ENCODE measurements at places on chromosomes 13 and 19.

DNA sequence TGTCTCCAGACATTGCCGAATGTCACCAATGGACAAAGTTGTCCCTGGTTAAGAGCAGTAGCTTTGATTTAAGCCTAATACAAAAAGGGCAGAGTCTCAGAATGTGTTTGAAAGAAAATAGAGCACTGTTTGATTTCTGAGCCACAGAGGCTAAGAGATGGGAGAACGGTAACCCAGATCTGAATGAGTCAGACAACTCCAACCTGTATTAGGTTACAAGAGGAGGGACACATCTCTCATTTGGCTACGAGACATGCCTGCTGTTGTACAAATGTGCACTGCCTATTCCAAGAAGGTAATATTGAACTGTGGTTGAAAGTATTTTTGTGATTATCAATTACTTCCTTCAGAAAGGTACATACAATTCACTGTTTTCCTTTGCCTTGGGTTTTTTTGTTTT lies 4.9 kb upstream of the HSPH1 start:
- DNase-seq, result no peak

DNA sequence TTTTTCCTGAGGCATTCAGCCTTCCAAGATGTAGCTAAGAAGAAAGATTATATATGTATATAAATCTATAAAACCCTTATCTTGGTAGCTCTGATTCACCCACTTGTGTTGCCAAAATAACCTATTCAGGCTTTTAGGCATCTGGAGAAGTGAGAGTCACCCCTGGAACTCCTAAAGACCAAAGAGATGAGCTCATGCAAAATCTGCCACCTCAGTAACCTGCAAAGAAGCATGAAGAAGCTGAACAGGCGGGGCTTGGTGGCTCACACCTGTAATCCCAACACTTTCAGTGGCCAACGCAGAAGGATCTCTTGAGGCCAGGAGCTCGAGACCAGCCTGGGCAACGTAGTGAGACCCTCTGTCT lies 393.7 kb downstream of the FOXO1 start:
- DNase-seq, result no peak

DNA sequence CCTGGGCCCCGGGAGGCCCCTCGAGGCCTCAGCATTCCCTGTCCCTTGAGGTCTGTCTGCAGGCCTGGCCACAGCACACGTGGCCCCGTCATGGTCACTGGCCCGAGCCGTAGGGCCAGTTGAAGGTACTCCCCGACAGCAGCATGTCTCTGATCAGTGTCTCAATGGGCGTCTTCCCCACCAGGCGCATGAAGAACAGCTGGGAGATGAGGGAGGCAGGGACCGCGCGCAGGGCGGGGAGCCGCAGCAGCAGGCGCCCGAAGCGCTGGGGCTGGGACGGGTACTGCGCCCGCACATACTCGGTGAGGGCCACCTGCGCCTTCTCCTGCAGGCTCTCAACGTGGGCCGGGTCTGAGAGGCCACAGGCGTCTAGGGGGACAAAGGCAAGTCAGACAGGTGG lies 6.2 kb downstream of the OCEL1 start:
- no peak for DNase-seq

DNA sequence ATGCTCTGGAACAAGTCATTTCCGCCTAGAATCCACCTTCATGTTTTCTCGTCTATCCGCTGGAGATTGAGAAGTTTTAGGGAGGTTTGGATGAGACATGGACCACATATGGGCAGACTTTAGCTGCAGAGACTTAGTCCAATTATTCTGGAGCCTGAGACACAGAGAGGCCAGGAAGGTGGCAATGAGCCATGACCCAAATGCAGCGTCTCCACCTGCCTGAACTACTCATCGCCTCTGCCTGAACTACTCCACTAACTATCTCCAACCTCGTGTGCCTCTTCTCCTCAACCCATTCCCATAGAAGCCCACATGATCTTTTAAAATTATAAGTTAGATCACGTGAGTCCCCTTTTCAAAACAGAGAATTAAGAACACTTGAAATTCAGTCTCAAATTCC lies 5.6 kb downstream of the PLEKHA4 start:
- no peak for DNase-seq

- no peak for DNase-seq
Measured at GRCh38 chr13:33080972-33081590, 64.9 kb downstream of the KL start.

DNA sequence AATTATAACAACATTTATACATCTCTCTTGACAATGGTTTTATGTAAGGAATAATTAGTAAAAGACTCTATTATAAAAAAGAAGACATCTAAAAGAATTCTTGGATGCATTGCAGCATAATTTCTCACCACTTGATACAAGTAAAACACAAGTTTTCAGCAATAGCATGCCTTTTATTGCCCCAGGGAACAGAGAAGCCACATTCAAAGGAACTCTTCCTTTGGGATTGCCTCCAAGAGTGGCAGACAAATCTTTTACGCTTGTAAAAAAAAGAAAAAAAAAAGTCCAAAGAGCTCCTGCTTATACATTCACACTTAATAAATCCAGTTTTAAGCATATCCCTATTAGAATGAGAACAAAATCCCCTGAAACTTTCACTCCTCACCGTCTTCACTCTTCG lies 2357.8 kb upstream of the PCDH20 start:
- DNase-seq, result no peak

GRCh38 chr13:97319113-97319720 lies 97.1 kb downstream of the MBNL2 start:
- no peak for DNase-seq

GRCh38 chr13:47845981-47846380 lies 155.1 kb downstream of the SUCLA2 start:
- DNase-seq, result no peak

- DNase-seq, result no peak
Measured at GRCh38 chr13:27659145-27659865, 37.6 kb downstream of the POLR1D start.

- DNase-seq, result peak; percentile 68
Measured at GRCh38 chr13:98445340-98446233, 131.3 kb downstream of the STK24 start.

GRCh38 chr13:46575301-46575771 lies 22.4 kb downstream of the LRCH1 start:
- no peak for DNase-seq

GRCh38 chr13:71457645-71458044 lies 409.4 kb downstream of the DACH1 start:
- no peak for DNase-seq

- no peak for DNase-seq
Measured at GRCh38 chr19:35729763-35730162, 12.0 kb downstream of the KMT2B start.

DNA sequence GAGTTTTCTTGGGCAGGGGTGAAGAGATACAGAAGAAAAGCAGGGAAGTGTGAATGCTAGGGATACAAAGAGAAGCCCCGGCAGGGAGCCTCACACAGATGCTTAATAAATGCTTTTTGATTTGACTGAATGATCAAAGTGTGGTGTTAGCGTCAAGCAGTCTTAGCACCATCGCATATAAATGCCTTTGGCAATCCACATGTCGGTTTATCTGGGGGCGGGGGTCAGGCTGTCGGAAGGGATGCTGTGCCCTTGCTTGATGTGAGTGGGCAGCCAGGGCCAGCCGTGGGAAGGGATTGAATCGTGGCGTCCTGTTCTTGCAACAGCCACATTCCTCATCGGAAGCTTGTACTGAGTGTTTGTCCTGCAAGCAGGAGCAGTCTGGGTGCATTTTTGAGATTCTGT lies 173.1 kb downstream of the LACC1 start:
- DNase-seq, result no peak

- DNase-seq, result no peak
Measured at GRCh38 chr13:112561478-112561877, 26.5 kb downstream of the TUBGCP3 start.

DNA sequence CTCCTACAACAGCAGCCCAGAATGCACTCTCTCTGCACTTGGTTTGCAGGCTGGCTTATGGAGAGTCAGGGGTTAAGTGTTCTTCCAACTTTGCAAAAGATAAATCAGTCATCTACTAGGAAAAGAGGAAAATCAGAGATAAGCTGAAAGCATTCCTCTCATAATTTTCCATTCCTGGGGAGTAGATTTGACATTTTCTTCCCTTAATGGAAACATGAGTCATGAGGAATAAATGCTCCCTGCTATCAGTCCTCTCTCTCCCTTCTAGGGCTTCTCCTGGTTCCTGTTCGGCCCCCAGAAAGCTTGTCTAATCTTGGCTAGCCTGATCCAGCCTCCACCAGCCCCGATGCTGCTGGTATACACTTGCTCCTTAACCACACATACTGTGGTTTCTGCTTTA lies 28.4 kb upstream of the ENOX1 start:
- no peak for DNase-seq

DNA sequence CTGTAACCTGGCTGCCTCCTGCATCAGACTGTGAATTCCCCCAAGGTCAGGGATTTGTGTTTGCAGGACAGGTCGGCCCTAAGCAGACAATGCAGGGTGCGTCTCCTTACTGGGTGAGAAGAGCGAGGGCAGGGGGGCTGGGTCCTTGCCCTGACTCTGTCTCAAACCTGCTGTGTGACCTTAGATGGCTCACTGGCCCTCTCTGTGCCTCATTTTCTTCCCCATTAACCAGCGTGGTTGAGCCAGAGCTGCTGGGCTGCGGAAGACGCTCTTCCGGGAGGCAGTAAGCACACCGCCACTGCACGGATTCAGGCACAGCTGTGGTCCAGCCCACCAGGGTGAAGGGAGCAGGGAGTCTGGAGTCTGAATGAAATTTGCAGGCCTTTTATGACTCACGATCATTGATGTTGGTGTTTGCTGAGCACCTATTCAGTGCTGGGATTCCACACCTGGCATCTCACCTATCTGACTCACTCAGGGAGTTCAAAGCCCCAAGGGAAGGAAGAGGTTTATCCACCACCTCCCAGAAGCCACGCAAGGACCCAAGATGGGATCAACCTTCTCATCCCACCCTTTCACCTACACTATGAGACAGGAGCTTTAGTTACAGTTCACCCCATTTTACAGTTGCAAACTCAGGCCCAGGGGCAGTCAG lies 2.5 kb downstream of the AKT1S1 start:
- DNase-seq, result no peak

- DNase-seq, result no peak
Measured at GRCh38 chr19:35098413-35099049, 17.1 kb upstream of the FXYD3 start.
